ENCODE measurements at places on chromosomes 12 and 14. TPM values are rescaled to one million over a fixed set of nuclear protein-coding genes. Genes with fewer than 3 reads are reported as not detected.

IAPP gene
- not detected for total RNA-seq

- DNase-seq, result no peak
Measured at GRCh38 chr12:119730381-119730780, 62.4 kb downstream of the PRKAB1 start.

GRCh38 chr14:104383996-104384775 is 195.4 kb upstream of the C14orf180 start:
- peak; percentile 77 for DNase-seq

DNA sequence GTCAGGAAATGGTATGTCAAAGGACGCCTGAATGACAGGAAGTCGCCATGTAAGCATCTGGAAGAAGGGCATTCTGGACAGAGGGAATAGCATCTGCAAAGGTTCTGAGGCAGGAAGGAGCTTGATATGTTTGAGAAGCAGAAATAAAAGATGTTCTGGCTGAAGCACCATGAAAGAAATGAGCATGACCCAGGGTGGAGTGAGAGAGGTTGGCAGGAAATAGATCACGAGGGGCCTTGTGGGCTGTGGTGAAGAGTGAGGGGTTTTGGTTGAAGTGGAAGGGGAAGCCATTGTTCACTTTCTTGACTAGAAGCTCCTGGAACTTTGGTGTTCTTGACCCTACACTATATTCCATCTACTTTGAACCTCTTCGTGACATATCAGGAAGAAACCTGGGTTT is 99.4 kb upstream of the PARP11 start:
- DNase-seq, result no peak

PRB2 gene
- not detected for total RNA-seq

DNA sequence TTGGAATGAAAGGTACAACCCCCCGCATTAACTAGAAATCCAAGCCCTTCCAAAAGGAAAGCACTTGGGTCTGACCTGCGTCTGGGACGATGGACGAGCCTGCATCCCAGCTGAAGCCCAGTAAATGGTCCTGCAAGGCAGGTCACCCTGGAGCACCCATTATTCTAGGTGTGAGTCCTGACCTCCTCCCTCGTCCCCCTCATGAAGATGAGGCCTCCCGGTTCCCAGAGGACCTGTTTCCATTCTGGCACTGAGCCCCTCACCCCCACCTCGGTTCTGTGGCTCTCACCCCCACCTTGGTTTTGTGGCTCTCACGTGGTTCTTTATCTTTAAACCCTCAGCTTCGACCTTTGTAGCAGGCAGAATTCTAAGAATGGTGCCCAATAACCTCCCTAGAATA is 7.3 kb downstream of the IFI27 start:
- DNase-seq, result no peak

KLRC1 gene
- total RNA-seq, result not detected

GRCh38 chr12:121050725-121051124 is 11.7 kb upstream of the OASL start:
- no peak for DNase-seq

SLC6A15 gene
- total RNA-seq, result 0.97 TPM

- DNase-seq, result no peak
Measured at GRCh38 chr12:91940826-91941570, 204.6 kb downstream of the BTG1 start.

GRCh38 chr14:49972131-49972671 is 79.3 kb downstream of the ARF6 start:
- no peak for DNase-seq

ATL1 gene
- total RNA-seq, result 16.0 TPM

SLC7A8 gene
- 31.0 TPM for total RNA-seq

WNT1 gene
- total RNA-seq, result not detected

- DNase-seq, result no peak
Measured at GRCh38 chr12:103013741-103014300, 56.3 kb downstream of the ASCL1 start.

- no peak for DNase-seq
Measured at GRCh38 chr12:47312808-47313426, 233.2 kb upstream of the AMIGO2 start.

DNA sequence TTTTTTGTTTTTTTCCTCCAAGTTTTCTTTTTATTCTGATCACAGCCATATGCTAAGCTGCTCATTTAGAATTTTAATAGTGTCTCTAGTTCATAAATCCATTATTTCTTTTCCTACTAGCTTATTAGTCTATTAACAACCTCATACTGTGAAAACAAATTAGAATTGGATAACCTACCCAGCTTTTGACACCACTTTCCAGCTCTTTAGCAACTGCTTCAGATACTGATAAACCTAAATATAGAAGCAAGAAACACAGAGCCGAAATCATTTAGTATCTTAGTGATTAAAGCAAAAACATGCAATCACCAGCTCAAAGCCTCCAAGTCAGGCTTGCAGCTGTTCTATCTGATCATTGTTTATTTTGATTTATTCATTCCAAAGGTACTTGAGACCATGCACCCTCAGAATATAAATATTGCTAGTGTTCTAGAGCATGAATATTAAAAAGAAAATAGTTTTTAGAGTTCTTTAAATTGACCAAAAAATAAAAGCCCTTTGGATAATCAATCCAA is 121.5 kb downstream of the STXBP6 start:
- DNase-seq, result no peak

DNA sequence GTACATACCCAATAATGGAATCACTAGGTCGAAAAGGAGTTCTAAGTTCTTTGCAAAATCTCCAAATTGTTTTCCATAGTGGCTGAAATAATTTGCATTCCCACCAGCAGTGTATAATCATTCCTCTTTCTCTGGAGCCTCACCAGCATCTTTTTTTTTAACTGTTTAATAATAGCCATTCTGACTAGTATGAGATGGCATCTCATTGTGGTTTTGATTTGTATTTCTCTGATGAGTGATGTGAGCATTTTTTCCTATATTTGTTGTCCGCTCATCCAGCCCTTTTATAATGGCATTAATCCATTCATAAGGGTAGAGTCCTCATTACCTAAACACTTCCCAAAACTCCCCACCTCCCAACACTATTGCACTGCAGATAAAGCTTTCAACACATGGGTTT is 278.3 kb downstream of the SEC23A start:
- DNase-seq, result no peak

- no peak for DNase-seq
Measured at GRCh38 chr14:55819610-55820304, 239.8 kb downstream of the KTN1 start.

GRCh38 chr14:60723116-60723906 is 840 bp downstream of the SIX4 start:
- DNase-seq, result peak; percentile 86

AICDA gene
- 0.28 TPM for total RNA-seq

DNA sequence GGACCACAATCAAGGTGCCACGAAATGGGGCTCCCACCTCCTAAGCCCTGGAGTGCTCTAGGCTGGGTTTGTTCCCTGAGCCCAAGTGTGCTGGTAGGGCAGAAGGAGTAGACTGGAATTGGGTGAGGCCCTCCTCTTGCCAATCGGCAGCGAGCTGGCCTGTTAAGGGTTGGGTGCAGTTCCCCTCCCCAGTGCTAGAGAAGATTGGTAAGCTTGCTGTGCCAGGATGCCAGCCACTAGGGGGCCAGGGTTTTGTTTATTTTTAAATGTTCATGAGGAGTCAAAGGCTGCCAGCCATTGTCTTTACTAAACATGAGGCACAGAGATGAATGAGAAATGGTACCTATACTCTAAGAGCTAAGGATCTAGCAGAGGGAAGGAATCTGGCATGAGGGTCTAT is 79.7 kb downstream of the SPTB start:
- peak; percentile 55 for DNase-seq

DNA sequence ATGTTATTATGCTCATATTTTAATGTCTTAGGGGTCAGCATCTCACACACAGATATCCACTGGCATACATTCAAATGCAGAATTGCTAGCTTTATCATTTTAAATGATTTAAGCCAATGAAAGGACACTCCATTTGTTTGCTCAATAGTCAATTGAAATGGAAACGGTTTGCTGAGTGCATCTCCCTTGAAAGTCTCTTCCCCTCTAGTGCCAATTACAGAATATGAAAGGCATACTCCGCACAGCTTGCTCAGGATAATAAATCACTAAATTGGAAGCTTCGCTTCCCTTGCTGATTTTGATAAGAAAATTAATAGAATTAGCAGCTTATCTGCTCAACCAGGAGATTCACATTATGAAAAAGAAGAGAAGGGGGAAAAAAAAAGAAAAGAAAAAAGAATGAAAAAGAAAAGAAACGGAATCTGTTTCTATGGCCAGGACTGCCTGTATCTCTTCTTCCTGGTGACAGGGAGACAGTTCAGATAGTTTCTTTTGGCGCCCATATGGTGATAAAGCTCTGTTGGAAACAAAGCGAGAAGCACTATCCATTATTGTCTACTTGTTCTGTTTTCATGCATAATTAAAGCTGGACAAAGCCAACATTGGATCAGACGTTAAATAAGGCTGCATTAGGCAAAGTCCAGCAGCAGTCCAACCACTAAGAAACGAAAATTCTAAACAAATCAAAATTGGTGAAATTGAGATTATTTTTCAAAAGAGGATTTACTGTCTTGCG is 225.0 kb downstream of the GXYLT1 start:
- no peak for DNase-seq

PARPBP gene
- total RNA-seq, result 2.4 TPM

RIC8B gene
- total RNA-seq, result 20.2 TPM

KLRG1 gene
- total RNA-seq, result 1.1 TPM

GRCh38 chr12:106309671-106310505 is 7.4 kb downstream of the TCP11L2 start:
- DNase-seq, result no peak

GRCh38 chr12:25971654-25972041 is 13.2 kb downstream of the RASSF8 start:
- no peak for DNase-seq

DNA sequence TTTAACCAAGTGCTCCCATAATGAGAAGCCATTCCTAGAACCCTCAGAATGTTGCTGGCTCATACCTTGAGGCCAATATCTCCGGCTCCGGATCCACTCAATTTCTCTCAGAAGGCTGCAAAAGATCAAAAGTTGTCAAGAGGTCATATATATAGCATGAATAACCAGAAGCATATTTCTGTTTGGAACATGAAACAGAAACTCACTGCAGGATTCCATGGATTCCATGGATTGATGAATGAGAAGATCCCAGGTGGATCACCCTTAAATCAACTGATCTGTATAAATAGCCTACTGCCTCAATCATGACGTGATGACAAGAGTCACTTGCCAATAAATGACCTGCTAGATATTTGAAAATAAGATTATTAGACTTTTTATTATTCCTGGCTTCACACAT is 3.3 kb upstream of the NT5DC3 start:
- no peak for DNase-seq

GRCh38 chr14:61568572-61569011 is 126.7 kb upstream of the HIF1A start:
- DNase-seq, result no peak

- DNase-seq, result no peak
Measured at GRCh38 chr12:3117144-3117581, 40.0 kb downstream of the TSPAN9 start.

DNA sequence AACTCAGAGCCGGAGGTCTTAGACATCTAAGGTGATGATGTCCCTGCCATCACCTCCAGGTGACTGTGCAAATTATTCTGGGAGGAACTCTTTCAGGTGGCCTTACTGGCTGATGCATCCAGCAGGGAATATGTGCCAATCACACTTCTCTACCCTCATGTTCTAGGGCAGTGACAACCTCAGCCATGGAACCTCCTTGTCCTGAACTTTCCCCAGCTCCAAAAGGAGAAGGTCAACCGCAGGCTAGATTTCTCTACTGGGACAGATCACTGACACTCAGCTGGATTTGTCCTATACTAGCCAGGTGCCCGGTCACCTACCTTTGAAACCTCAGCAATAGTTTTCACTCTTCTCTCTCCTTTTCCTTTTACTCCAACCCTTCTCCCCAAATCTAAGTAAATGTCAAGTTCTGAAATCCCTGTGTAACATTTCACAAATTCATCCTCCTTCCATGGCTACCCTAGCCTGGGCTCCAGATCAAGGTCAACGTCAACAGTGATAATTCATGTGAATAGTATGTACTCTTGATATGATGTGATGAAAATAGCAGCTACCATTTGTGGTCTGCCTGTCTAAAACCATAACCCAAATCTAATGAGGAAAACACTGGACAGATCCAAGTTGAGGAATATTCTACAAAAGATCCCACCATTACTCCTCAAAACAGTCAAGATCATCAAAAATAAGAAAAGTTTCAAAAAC is 115.0 kb upstream of the EGLN3 start:
- DNase-seq, result no peak

DNA sequence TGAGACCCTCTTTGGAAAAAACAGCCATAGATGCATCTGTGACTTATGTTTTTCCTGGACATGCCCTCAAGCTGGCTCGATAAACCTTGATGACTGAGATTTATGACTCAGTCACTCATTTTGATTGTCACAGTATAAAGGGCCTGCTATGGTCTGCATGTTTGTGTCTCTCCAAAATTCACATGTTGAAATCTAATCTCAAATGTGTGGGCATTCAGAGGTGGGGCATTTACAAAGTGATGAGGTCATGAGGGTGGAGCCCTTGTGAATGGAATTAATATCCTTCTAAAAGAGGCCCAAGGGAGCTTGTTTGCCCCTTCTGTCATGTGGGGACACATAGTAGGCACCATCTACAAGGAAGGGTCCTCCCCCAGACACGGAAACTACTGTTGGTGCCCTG is 372.9 kb downstream of the APAF1 start:
- no peak for DNase-seq

- no peak for DNase-seq
Measured at GRCh38 chr12:53975479-53976152, 862 bp upstream of the HOTAIR start.

GRCh38 chr12:47832263-47832933 is 12.7 kb upstream of the HDAC7 start:
- peak; percentile 35 for DNase-seq

DNA sequence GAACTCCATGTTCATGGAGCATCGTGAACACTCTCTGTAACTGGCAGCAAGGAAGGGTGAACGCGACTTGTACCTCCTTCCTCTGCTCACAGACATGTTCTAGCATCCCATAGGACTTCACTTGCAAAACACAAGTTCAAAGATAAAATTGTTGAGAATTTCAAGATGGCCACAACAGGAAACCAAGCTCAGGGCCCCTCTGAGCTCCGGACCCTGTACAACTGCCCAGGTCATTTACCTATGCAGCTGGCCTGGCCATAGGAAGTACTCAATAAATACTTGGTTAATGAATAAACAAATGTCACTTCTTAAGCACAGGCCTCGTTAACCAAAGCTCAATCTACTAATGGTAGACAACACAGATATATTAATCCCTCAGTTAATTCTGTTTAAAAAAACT is 11.7 kb upstream of the PPP4R4 start:
- no peak for DNase-seq

TPH2 gene
- total RNA-seq, result not detected

NID2 gene
- 49.8 TPM for total RNA-seq

Measured in posterior vena cava (tissue), 2 donors.